Right cardiac atrium (tissue), 5 donors: ENCODE measurements at places on chromosomes 3 and 15. TPM values are rescaled to one million over a fixed set of nuclear protein-coding genes. Genes with fewer than 3 reads are reported as not detected.

DNA sequence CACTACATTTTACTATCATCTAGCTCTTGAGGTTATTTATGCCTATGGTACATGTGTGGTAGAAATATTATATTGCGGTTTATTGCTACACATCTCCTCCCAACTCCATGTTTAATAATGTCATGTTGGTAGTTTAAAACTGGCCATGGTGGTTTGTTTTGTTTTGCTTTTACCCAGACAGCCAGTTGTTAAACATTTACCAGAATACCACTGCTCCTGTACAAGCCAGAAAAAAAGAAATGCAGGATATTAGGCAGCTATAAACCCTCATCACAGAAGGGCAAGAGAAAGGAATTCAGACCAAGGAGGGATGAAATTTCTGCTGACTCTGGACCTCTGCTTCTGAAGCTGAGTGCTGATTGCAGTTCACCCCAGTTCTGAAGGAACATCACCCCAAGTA is 451.8 kb upstream of the IL12A start:
- no peak for DNase-seq

GRCh38 chr3:5757213-5757804 is 569.8 kb downstream of the EDEM1 start:
- no peak for DNase-seq

GRCh38 chr15:83690676-83691075 is 36.8 kb downstream of the ADAMTSL3 start:
- no peak for DNase-seq

DNA sequence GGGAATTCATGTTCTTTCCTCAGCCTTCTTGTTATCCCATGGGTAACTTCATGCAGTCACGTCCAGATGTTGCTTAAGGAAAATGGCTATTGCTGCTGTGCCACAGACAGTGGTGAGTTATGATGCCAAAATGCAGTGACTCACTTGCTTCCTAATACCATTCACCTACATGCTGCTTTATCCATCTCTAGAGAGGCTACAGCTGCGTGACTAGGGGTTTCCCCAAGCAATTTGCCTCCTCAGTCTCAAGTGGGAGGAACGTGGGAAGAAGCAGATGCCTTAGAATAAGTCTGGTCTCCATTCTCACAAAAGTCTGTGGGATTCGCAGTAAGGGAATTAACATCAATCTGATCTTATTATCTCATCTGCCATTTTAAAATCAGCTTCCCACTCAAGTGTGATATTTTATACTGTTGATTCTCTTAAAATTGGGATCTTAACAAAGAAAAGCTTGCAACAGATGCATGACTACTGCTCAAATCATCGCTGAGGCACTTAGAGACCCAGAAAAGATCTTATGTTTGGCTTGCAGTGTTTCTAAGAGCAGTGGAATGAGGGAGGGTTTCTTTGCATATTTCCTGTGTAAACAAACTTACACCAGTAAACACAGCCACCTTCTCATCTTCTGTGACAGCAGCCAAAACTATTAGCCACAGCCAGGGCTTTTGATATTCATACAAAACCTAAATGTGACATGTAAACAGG is 62.0 kb upstream of the ACP3 start:
- DNase-seq, result no peak

GRCh38 chr3:13852638-13853009 is 27.2 kb downstream of the WNT7A start:
- DNase-seq, result no peak

DNA sequence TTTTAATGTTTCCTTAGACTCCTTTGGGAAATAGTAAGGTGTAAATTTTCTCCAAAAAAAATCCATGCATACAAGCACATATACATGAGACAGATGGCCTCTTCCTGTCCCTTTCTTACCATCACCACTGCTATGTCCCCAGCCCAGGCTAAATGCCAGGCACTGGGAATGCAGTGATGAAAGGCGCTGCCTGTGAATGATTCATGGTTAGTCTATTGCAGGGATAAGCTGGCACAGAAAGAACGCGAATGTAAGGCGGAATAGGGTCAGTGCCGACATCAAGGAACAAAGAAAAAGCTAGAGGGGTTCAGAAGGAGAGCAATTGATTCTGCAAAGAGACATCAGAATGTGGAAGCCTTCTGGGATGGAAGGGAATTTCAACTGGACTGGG is 36.2 kb upstream of the CFAP161 start:
- DNase-seq, result no peak

- no peak for DNase-seq
Measured at GRCh38 chr15:46413799-46414198, 779.0 kb downstream of the SQOR start.

DNA sequence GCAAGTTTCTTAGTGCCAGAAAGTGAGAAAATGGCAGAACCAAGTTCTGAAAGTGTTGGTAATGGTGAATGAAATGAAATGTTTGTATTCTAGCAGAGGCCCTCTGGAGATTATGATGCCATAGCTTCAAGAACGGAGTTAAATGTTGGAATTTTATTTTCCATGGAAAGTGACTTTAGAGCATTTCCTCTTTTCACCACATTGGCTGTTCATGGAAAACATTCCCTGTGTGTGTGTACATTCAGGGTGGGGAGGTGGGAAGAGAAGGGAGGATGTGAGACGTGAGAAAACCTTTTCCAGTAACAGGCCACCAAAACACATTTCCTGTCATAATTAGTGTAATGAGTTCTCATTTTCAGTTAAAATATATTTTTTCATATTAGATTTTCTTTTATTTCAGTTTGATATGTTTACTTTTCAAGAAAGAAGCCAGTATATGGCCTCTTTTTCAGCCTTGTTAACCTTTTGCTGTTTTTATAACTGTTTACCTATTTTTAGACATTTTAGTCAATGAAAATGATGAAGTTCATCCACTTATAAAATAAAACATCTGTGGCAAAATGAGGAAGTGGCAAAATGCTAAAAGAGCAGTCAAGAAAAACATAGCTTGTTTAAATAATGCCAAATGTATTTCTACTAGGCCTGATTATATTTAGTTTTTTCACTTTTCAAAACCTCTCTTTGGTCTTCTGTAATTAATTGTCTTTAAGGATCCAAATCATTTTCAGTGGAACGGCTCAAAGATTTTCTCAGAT is 21.6 kb downstream of the SAMMSON start:
- DNase-seq, result no peak

DNA sequence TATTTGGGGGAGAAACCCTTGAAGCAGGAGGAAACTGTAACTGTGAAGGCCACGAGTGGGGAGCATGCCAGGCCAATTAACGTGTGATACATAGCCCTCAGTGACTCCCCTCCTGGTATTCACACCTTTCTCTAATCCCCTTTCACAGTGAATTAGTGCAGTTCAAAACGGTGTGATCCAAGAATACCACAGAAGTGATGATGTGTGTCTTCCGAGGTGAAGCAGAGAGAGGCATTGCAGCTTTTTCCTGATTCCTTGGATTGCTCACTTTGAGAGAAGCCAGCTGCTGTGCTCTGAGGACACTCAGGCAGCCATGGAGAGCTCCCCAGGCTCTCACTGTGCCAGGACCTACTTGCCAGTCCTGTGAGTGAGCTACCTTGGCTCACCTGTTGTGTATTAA is 17.3 kb downstream of the NIPA2 start:
- DNase-seq, result no peak

DNA sequence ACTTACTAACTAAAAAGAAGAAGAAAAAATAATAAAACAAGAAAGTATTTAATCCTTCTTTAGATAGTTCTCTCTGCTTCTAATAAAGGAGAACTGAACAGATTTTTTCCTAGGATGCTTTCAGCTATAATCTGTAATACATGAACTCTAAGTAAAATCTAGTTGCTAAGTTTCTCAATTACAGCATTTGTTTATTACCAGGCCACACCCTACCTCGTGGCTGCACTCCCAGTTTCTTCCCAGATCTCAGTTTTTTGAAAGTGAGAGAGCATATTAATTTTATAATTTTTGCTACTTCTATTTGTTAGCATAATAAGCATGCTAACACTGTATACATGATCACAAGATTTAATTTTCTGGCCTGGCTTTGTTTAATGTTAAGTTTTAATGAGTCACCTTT is 258.3 kb downstream of the IL5RA start:
- DNase-seq, result peak; percentile 92

DNA sequence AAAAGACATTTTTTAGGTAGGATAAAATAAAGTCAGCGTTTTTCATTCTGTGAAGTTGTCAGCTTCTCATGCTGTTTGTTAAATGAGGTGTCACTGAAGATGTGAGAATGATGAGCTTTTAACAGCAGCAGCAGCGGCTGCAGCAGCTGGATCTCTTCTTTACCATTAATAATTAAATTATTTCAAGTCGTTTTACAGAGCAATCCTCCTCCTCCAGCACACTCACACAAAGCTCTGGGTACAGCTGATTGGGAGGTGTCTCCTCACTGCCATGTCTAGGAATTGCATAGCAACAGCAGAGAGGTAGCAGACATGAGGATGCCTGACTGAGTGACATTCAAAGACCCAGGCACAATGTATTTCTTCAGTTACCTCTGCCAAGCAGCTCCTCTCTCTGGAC is 46.7 kb upstream of the PLAAT1 start:
- no peak for DNase-seq

DNA sequence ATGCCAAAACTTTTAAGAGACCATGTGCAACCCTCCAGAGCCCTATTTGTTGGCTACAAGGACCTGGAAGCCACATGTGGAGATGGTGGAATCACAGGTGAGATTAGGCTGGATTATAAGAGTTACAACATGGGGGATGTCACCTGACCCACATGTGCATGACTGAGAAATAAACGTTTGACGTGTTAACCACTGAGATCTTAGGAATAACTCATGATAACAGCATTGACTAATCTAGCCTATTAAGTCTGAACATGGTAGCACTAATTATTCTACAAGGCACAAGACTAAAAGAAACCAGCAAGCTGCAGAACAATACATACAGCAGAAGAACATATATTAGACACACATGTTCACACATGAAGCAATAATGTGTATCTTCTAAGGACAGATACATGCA is 38.4 kb downstream of the SUCLG2 start:
- no peak for DNase-seq

GRCh38 chr15:80604583-80605575 is 90.2 kb upstream of the ABHD17C start:
- DNase-seq, result no peak

PATL2 gene
- total RNA-seq, result 3.1 TPM

SEMA6D gene
- 20.7 TPM for total RNA-seq

PLSCR5 gene
- not detected for total RNA-seq

MCTP2 gene
- total RNA-seq, result 0.48 TPM

CYP8B1 gene
- total RNA-seq, result 0.14 TPM

LIPC gene
- 0.88 TPM for total RNA-seq

MUC13 gene
- not detected for total RNA-seq
